ENCODE measurements at places on chromosomes 7 and 10.

DNA sequence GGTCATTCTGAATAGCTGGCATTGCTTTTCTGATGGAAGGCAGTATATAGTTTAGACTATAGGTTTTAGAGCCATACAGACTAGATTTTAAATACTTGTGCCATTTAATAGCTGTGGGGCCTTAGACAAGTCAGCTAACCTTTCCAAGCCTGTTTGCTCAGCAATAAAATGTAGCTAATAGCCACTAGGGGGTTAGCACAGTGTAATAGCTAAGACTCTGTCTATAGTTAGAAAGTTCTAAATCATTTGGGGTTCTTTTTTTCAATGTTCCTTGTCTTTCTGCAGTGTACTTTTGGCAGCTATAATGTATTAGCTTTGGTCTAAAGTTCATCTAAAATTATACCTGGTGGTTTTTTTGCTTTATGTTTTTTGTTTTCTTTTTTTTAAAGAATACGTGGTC lies 7.5 kb upstream of the KIFBP start:
- DNase-seq: no peak

- no peak for DNase-seq
Observed at GRCh38 chr10:62244088-62244487, 24.6 kb downstream of the RTKN2 start.

- no peak for DNase-seq
Observed at GRCh38 chr10:89269433-89270152, 18.0 kb upstream of the LIPA start.

GRCh38 chr10:75978213-75978612 lies 546.8 kb downstream of the LRMDA start:
- DNase-seq: no peak

DNA sequence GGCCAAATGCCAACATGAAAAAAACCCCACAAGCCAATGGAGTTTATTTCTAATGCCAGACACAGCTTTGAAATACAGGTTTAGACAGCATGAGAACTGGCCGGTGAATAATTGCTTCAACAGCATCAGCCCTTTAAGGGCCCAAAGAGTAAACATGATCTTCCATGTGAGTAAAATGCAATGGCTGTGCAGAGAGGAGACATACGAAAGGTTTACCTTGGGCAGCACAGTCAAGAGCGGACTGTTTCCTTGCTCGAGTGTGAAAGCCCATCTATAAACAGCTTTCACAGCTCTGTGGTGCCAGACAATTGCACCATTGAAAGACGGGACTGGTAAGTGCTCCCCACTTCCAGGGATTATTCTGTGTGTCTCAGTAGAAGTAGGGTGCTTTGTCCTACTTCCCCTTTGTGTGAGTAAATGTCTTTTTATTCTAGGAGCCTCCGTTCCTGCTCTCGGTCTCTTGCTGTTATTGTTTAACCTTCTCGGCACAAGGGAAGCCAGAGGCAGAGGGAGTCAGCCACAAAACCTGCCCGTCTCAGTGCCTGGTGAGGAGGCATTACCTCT lies 77.8 kb upstream of the KAT6B start:
- no peak for DNase-seq

GRCh38 chr10:110629680-110630191 lies 14.4 kb upstream of the RBM20 start:
- DNase-seq: no peak

DNA sequence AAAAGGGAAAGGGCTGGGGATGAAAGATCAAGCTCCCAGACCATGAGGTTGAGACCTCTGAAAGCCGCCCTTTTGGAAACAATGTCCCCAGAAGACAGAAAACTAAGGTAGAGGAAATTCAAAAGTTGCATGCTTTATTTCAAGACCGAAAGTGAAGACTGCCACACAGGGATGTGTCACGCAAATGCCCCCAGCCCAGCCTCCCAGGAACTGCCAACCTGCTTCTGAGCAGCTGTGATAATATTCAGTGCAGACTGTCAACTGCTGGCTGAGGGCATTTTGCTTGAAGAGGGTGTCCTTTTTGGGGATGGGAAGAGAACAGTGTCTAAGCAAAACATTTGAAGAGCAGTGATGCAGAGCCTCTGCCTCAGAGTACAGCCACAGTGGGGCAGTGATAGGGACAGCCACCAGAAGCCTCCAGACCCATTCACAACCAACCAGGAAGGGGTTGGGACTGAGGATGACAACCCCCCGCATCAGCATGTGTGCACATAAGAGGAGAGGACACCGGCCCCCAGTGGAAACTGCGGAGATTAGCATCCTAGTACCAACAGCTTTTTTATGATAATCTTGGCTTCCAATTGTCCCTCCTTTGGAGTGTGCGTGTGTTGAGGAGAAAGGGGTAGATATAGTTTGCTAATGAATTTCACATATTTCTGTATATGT lies 34.7 kb upstream of the NFE2L3 start:
- no peak for DNase-seq

DNA sequence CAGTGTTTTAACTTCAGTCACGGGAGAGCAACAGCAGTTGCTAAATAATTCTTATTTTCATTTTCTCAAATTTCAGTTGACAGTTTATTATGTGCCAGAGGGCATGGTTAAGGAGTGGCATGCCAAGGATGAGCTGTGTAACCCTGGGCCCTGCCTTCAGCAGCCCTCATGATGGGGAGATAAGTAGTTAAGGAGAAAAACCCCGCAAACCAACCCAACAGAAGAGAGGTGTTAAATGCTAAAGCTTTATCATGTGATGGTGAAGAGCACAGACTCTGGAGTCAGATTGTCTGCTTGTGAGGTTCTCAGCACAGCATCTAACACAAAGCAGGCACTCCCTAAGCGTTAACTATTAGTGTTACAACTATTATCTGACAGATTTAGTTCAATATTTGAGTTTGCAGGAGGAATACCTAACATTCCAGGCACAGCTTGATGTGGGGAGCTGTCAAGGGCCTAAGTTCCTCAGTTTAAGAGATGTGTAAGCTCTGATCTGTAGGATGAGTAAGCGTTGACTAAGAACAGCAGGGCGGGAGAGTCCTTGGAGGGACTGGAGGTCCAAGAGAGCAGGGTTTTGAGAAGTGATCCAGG lies 29.6 kb downstream of the STAM start:
- no peak for DNase-seq

DNA sequence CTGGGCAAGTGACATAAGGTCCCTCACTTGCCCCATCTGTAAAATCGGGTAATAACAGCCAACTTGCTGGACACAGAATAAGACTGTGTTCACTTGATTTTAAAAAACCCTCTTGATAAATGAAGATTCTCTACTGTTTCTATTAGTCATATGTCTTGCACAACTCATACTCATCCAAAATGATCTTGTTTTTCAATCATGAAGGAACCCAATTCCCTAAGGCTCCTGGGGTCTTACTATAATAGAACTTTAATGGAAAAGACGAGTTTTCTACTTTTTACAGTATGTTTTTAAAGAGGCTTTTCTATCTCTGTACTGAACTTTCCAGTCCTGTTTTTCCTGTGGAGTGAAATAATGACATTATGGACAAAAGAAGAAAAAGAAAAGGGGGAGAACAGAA lies 103.8 kb downstream of the ARID5B start:
- DNase-seq: no peak

Data from stimulated activated CD4-positive, alpha-beta T cell treated with anti-CD3 and anti-CD28 coated beads, Interleukin-1b, Interleukin-23, amount 100 ng/mL, for 1 hour (primary cell).